ENCODE measurements at places on chromosomes 12 and 14.

GRCh38 chr12:29145372-29146170, 3.5 kb upstream of the FAR2 start:
- no peak for DNase-seq

DNA sequence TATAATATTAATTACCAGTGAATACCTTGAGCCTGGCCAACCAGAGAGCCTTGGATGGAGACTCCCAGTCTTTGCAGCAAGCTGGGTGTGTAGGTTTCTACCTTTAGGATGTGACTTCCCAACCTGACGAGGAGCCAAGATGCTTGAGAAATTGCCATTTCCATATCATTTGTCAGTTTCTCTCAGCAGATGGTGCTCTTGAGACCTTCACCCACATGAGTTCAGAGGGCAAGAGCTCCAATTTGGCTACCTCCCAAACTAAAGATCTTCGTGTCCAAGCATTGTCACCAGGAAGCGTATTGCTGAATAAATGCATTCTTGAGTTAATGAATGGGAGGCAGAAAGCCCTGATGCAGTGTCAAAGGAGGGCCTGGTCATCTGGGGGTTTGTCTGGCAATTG, 106.4 kb upstream of the TBX5 start:
- DNase-seq = no peak

- DNase-seq = no peak
Measured at GRCh38 chr12:74985986-74986319, 223.7 kb downstream of the KCNC2 start.

- DNase-seq = no peak
Measured at GRCh38 chr12:92216092-92216491, 70.4 kb upstream of the BTG1 start.

- no peak for DNase-seq
Measured at GRCh38 chr12:54240971-54241588, 38.8 kb downstream of the CBX5 start.

GRCh38 chr14:37118673-37119366, 53.6 kb downstream of the SLC25A21 start:
- no peak for DNase-seq

DNA sequence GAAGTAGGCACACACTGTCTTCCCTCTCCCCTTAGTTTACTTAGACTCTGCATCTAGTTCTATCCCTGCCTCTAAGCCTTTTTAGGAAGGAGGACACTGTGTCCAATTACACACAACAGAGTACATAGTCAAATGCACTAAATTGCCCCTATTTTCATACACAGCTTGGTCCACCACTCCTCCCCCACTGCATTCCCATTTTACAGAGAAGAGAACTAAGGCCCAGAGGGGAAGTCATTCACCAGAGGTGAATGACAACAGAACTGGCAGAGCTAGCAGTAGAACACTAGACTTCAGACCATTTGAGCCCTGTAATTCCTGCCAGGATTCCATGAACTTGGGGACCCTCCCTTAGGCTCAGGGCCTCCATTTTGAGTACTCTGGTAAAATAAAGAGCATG, 1.1 kb upstream of the JPH4 start:
- DNase-seq = no peak

- DNase-seq = no peak
Measured at GRCh38 chr14:93137864-93138263, 22.1 kb upstream of the ITPK1 start.

DNA sequence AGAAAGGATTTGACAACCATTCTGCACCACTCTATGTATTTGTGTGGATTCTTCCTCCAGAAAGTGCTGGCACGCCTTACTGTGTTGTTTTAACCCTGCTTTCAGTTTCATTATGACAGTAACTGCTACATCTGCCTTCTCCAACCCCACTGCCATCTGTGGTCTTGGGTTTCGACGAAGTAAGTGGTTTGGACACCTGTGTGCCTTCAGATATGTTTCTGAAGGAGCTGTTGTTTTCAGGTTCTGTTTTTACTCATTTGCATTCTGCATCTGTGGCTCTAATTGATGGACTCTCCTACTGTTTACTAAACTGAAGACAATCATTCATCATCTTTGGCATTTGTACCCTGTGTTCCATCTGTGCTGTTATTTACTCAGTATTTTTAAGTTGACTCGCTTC, 4.1 kb downstream of the TSHR start:
- peak; percentile 19 for DNase-seq

DNA sequence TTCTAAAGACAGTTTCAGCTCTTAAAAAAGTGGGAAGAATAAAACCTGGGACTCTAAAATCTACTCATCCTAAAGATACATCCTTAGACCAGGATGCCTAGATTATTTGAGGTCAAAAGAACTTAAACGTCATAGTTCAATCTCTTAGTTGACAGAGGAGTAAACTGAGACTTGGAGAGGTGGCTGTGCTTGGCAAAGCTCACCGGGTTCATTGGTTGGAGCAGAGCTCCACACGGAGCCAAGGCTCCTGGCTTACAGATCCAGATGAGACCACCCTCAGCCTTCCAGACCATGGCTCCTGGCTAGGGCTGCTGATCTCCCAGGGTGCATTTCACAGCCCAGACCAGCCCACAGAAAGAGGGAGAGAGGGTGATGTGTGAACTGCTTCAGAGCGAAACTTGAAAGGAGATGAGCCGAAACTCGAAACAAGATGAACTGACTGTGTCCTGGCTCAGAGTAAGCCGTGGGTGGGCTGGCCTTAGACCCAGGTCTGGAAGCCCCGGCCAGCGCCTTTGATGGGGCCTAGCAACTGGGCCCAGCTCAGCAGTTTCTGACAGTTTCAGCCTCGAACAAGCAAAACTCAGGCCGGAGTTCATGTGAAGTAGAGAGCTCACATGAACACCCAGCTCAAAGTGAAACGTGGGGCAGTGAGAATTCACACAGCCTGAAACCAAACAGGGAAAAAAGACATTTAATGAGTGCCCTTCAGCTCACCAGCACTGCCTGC, 1044.8 kb downstream of the BCL11B start:
- DNase-seq = no peak

- DNase-seq = no peak
Measured at GRCh38 chr14:34275078-34275477, 187.0 kb downstream of the SPTSSA start.

DNA sequence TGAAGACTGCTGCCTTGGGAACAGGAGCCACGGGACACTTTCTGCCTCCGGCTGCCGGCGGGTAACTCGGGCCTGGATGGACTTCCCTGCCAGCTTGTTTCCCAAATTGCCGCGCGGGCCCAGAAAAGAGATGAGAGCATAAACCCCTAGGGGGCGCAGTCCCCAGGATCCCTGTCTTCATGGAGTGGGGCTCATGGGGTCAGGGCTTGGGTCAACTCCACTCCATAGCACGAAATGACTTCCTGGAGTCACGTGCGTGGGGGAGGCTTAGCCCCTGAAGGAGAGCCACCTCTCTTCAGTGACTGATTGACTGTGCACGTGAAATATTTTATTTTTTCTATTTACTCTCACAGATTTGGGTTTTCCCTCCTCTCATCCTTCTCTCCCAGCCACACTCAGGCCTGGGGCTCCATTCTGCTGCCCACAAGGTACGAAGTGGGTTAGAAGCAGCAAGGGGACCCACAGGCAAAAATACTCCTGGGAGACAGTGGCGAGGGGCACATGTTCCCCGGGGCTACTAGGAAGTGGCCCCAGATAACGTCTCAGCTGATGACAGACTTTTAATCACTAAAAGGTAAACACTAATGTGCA, 10.0 kb downstream of the PGF start:
- DNase-seq = peak; percentile 27

- peak; percentile 58 for DNase-seq
Measured at GRCh38 chr14:77099425-77100167, 1.5 kb downstream of the CIPC start.

- DNase-seq = no peak
Measured at GRCh38 chr12:102497743-102498142, 17.4 kb upstream of the IGF1 start.

DNA sequence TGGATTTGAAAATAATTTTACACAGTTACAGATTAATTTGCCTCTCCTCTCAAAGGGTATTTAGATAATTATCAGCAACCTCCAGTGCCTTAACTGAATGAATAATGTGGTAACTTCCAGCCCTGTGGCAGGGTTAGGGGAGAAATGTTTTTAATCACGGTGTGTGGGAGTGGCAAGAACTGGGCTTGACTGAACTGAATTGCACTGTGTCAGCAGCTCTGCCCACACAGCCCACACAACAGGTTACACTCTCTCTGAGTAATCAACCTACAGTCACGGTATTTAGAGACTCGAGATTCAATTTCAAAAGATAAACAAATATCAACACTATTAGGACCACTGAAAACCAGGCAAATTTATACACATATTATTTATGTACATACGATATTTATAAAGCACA, 198.5 kb downstream of the KCNC2 start:
- no peak for DNase-seq

GRCh38 chr12:108563136-108563803, 874 bp downstream of the ISCU start:
- DNase-seq = peak; percentile 74

DNA sequence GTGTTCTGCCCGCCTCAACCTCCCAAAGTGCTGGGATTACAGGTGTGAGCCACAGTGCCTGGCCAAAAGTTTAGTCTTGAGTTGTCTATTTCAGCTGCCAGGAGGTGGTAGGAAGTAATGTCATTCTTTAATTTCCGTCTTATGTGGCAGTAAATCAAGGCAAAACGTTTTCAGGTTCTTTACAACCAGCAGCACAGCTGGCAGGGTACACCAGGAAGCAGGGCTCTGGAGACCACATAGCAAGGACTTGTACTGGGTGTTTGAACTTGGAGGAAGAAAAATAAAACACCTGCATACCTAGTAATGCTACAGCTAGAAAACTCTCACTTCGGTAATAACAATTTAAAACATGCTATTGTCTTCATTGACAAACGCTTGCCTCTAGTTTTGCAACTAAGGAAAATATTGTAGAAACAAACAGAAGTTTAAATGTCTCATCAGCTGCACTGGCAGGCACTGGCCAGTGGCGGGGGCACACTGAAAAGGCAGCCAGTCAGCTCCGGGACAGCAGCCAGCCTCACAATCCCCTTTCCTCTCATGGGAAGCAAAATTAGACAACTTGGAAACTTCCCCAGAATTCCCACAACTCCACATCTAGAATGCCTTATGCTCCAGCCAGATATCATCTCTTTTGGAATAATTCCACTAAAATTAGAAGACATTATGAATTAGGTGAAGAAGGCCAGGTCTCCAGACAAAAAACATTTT, 72.2 kb downstream of the CLIP1 start:
- DNase-seq = no peak

GRCh38 chr12:25422241-25422640, 130.8 kb downstream of the LMNTD1 start:
- DNase-seq = no peak

- DNase-seq = no peak
Measured at GRCh38 chr12:113320401-113320800, 14.5 kb downstream of the SLC8B1 start.

- DNase-seq = no peak
Measured at GRCh38 chr12:8612629-8613028, at the start of gene AICDA. Gene AICDA (minus strand): TSS chr12:8612859. CDS start chr12:8612767, 92 bp downstream.
